ENCODE measurements at places on chromosomes 1 and 21.
A peak's percentile ranks its signal among the peaks of the same experiment; 100 is the strongest.

- no peak for DNase-seq
These were observed 17.2 kb upstream of the RCSD1 start for GRCh38 chr1:167612587-167613385.

DNA sequence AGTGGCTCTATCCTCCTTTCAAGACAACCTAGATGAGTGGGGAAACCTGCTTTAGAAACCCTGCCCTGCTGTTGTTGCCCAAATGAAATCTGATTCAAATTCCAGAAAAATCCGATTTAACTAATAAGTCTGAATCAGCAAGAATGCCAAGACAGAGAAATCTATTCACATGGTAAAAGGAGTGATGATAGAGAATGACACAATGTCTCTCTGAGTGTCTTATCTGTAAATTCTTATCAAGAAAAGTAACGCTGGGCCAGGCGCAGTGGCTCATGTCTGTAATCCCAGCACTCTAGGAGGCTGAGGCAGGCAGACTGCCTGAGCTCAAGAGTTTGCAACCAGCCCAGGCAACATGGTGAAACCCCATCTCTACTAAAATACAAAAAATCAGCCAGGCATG lies 13.7 kb upstream of the GUCA2A start:
- DNase-seq: no peak

- peak; percentile 39 for DNase-seq
These were observed 24.3 kb downstream of the AHCTF1 start for GRCh38 chr1:246907472-246907871.

- DNase-seq: no peak
These were observed 20.6 kb downstream of the VWA5B1 start for GRCh38 chr1:20311289-20311688.

DNA sequence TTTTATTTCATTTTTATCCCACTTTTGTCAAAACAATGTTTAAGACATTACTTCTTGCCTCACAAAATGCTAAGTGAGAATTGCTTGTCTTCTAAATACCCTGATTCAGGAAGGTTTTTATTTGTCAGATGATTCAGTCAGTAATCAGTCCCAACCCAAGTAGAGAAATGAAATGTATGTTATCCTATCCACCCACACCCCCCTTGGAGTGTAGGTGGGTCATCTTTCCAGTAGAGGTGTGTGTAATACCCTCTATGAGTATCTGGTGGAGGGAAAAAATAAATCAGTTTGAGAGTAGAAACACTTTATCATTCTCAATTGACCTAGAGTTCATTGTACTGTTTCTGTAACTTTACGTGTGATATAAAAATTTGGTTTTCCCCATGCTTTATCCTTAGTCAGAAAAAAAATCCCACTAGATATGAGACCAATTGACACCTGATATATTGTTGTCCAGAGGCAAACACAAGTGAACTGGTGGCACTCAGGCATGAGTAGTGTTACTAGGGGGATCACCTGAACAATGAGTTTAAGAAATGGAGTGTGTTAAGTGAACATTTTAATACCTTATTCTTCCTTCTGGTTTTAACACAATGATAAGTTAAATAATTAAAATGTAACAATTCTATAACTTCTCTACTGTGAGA lies 153.8 kb upstream of the C1orf105 start:
- no peak for DNase-seq

- no peak for DNase-seq
These were observed 51.6 kb downstream of the SMYD3 start for GRCh38 chr1:246455476-246455875.

DNA sequence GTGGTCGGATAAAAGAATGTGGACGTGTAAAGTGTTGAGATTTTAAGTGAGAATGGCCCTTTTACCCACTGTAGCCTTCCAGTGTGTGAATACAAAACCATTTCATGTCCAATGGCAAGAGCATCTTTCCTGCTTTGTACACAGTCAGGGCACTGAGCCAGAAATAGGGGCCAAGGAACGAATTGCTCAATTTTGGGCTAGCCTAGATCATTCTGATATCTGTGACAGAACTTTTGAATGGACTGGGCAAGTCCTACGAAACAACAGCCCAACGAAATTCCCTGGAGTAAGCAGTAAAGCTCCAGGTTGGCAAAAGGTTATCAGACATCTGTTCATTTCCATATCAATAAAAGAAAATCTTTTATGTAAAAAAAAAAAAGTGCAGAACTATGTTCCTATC lies 5.5 kb downstream of the KIF26B start:
- DNase-seq: no peak

DNA sequence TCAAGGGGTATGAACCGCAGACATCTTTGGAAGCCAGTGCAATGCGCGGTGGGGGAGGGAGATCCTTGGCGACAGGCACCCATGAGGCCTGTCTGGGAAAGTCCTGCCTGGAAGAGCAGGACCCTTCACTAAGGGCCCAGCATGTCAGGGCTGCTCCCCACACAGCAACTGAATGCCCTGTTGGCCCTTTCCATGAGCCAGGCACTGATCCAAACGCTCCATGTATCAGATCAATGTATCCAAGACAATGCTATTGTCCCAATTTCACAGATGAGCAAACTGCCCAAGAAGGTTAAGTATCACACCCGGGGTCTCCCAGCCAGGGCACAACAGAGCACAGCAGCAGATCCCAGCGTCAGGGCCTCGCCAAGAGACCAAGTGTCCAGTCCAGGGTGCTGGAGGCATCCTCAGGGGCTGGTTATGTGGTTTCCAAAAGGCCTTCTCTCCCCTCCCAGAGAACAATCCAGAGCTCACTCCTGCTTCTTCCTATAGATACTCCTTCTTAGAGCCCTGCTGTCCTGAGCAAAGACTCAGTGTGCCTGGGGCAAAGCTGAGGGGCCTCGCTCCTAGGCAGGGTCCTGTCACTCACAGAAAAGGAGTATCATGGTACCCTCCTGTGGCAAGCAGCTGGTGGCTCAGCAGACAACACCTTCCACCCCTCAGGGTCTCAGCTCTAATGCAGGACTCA lies 328.0 kb downstream of the NPHP4 start:
- DNase-seq: no peak

DNA sequence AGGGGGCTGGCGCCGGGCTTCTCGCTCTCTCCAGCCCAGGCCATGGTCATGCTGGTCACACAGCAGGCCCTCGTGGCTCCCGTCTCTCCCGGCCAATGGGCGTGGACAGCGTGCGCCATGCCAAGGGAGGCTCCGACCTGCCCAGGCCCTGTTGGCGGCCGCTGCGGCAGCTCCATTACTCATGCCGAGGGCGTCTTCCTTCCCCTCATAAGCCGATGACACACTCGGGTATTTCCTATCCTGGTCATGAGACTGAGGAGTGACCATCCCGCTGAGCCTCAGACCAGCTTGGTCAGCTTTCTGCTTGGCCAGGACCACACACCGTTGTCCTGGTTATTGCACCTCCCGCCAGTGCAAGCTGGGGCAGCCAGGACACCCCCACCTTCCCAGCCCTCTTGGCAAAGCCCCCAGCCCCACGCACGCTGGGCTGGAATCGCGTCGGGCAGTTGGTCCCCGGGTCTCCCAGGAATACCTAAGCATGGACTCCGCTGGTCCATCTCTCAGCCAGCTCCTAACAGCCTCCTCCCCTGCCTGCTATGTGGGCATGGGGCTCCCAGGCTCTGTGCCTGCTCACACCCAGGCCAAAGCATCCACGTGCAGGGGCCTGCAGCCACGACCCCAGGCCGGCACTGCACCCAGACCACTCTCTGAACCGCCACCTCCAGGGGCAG lies 49.8 kb downstream of the ARHGEF16 start:
- peak; percentile 96 for DNase-seq
